Activated naive CD4-positive, alpha-beta T cell (primary cell): ENCODE measurements at places on chromosomes 1 and 21.

DNA sequence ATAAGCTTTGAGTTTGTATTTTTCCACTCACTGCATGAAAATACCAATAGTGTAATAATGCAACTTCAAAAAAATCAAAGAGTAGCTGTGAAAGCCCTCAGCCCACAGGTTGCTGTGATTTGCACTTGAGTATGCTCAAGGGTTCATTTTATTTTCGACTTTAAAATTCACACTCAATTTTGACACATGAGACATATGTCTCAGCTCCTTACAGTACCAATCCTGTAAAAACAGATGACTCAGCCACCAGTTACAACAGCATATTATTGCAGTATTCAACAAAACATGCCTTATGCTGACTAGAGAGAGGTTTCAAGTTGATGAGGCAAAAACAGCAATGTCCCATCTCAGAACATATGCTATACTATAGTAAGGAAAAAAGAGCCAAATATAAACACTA lies 66.1 kb downstream of the CYYR1 start:
- DNase-seq, result no peak

- no peak for DNase-seq
Measured at GRCh38 chr1:232390590-232390989, 239.3 kb downstream of the SIPA1L2 start.

- DNase-seq, result no peak
Measured at GRCh38 chr1:151294742-151295462, 12.8 kb downstream of the ZNF687 start.

DNA sequence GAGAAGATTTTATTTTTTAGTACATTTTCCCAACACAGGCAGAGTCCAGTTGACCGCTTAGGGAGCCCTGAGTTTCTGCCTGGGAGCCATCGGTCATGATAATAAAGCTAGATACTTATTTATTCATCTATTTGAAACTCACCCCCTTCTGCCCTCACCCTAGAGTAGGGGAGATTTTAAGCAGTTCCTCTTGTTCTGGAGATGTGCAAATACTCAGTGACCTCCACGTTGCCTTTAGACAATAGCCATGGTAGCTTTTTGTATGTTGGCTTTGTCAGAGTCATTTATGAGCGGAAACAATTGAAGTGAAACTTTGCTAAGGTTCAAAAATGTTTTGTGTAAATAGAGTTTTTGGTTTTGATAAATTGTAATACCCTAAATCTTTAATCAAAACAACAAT lies 45.7 kb upstream of the PLPPR4 start:
- no peak for DNase-seq

GRCh38 chr1:204296431-204296988 lies 63.2 kb downstream of the PLEKHA6 start:
- no peak for DNase-seq

- DNase-seq, result no peak
Measured at GRCh38 chr1:14065486-14065885, 365.5 kb downstream of the PRDM2 start.

DNA sequence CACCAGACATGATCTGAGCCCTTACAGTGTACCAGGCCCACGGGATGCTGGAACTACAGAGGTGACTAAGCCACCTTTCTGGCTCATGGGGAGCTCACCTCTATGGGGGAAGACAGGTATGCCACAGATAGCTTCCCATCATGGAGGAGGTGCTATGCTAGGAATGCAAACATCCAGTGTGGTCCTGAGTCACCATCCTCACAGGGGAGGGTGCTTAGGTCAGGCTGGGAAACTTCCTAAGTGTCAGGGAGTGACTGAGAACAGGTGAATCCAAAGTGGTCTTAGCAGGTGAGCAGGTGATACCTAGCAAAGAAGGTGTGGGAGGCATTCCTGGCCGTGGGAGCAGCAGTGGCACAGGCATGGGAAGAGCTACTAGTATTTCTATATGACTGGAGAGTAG lies 8.6 kb upstream of the RASSF5 start:
- no peak for DNase-seq

- no peak for DNase-seq
Measured at GRCh38 chr1:175155473-175155856, 37.1 kb downstream of the KIAA0040 start.

- peak; percentile 33 for DNase-seq
Measured at GRCh38 chr1:226608699-226609505, 60.3 kb downstream of the STUM start.

GRCh38 chr21:42491328-42491727 lies 4.7 kb downstream of the RSPH1 start:
- no peak for DNase-seq

- DNase-seq, result no peak
Measured at GRCh38 chr1:31400393-31400792, 12.6 kb upstream of the SERINC2 start.

DNA sequence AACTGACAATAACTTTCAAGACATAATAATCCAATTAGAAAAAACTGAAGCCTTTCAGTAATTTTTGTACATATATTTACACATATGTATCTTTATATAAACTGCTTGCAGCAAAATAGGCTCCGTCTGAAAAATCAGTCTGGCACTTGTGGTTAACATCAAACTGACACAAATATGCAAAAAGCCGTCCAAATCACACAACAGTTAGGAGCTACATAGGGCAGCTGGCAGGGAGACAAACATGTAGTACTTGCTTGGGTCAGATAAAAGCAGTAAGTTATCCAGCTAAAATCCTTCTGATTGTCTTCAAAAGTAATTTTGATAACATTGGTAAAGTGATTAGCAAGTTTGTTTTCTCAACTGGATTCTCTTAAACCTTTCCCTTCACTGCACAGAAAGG lies 14.7 kb upstream of the GUCA2A start:
- DNase-seq, result no peak

- no peak for DNase-seq
Measured at GRCh38 chr1:59605184-59605583, 209.6 kb upstream of the HOOK1 start.

DNA sequence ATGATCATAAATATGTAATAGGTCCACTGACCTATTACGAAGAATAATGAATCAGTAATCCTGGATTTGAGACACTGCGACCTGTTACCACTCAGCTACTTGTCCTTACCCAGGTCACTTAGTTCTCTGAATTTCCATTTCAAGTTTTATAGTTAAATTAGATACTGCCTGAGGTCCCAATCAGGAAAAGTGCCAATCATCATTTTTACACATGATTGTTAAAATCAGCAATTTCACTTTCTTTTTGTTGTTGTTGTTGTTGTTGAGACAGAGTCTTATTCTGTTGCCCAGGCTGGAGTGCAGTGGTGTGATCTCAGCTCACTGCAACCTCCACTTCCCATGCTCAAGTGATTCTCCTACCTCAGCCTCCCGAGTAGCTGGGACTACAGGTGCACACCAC lies 22.8 kb upstream of the LYPLAL1 start:
- DNase-seq, result no peak

DNA sequence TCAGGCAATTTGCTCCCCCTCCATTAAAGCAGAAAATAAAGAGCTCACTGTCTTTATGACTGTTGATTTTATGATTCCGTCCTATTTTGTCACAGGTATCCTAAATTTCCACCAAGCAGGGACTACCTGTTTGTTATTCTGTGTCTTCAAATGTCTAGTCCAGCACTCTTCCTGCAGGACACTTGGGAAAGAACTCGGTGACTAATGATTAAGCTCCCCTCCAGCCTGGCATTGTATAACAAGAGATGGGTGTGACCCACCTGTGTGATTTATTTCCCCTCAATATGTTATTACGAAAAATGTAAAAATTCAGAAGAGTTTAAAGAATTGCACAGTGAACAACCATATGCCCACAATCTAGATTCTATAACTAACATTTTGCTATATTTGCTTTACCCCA lies 42.9 kb upstream of the LRRN2 start:
- DNase-seq, result no peak

GRCh38 chr21:34217263-34217662 lies 143.9 kb downstream of the MRPS6 start:
- no peak for DNase-seq

GRCh38 chr1:33152685-33153432 lies 29.0 kb downstream of the TRIM62 start:
- no peak for DNase-seq

- DNase-seq, result no peak
Measured at GRCh38 chr1:220751111-220751510, 3.0 kb downstream of the MTARC2 start.

- no peak for DNase-seq
Measured at GRCh38 chr1:247370786-247371732, 39.4 kb upstream of the ZNF496 start.

DNA sequence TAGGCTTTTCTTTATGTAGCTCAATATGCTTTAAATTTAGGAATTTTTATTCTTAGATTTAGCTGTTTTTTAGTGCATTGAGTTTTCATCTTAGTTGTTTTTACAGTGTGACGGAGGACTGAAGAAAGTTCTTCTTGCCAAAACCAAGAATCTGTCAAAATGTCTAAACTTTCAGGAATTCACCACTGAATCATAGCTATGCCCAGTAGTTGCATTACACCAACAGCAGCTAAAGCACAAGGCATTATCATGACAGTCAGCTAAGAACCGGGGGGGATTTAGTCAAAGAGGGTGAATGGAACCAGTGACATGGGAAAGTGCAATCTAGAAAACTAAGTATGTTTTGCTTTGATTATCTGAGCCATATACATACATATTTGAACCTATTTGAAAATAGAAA lies 6.5 kb upstream of the C1orf146 start:
- DNase-seq, result no peak

DNA sequence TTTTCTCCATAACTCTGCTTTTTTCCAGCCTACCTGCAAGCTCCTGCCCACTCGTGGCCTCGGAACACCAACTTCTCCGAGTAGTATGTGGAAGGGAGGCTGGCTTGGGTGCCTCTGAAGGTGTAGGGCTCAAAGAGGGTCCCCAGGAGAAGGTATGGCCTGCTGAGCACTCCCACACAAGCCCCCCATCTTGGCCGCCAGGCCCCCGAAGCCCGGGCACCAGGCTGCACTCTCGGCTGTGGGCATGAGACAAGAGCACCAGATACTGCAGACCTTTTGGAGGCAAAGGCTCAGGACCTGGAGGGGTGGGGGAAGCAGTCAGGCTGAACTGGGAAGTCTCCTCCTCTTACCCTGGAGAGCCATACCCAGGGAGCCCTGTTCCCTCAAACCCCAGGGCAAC lies 1.7 kb downstream of the ZNF692 start:
- DNase-seq, result no peak

- no peak for DNase-seq
Measured at GRCh38 chr1:84299536-84300170, 1.9 kb upstream of the SAMD13 start.

GRCh38 chr1:21290546-21290944 lies 282 bp upstream of the ECE1 start:
- DNase-seq, result no peak

DNA sequence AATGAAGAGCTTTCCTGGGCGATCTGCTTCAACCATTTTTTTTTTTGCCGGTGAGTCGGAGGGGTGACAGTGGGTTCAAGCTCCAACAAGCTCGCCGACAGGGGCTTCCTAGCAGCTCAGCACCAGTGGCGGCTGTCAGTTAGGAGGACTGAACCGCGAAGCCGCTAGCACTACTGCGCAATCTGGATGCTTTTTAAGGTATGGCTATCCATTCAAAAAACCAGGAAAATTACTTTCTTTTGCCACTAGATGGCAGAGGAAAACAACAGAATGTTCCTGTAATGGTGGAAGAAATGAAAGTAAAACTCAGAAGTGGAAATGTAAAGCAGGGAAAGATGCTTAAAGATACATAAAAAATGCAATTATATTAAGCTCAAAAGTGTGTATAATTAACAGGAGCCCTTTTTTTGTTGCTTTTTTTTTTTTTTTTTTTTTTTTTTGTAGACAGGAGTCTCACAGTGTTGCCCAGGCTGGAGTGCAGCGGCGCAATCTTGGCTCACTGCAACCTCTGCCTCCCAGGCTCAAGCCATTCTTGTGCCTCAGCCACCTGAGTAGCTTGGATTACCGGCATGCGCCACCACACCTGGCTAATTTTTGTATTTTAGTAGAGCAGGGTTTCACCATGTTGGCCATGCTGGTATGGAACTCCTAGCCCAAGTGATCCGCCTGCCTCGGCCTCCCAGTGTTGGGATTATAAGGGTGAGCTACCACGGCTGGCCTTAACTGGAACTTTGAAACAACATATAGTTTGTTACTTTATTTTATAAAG lies 8.5 kb downstream of the KYAT3 start:
- no peak for DNase-seq

- no peak for DNase-seq
Measured at GRCh38 chr21:38950435-38951094, 144.8 kb downstream of the ETS2 start.

DNA sequence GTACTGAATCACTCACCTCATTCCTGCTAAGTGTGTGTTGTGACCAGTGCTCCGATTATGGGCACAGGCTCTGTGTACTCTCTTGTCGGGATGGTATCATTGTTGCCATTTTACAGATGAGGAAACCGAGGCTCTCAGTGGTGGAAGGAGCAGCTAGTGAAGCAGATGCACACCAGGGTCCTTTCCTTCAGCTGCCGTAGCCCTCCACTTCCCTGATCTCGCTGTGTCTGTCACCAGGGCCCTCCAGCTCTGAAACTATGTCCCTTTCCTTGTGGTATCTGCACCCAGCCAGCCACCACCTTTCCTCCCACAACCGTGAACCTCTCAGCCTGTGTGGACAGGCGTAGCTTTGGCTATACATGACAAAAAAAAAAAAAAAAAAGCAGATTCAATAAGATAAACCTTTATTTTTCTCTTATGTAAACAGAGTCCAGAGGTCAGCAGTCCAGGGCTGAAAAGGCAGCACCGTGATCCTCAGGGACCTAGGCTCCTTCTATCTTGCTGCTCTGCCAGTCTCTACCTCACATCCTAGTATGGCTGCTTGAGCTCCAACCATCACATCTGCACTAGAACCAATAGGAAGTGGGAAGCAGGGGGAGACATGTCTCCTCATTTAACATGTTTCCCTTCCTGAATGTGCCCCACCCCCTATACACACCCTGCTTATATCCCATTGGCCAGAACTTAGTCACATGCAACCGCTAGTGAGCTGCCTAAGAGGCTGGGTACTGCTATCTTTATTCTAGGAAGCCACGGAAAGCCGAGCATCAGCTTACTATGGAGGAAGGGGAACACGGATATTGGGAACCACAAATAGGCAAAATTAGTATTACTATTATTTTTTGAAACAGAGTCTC lies 44.3 kb downstream of the TMEM51 start:
- DNase-seq, result no peak

GRCh38 chr1:65083263-65083896 lies 64.6 kb upstream of the AK4 start:
- no peak for DNase-seq

DNA sequence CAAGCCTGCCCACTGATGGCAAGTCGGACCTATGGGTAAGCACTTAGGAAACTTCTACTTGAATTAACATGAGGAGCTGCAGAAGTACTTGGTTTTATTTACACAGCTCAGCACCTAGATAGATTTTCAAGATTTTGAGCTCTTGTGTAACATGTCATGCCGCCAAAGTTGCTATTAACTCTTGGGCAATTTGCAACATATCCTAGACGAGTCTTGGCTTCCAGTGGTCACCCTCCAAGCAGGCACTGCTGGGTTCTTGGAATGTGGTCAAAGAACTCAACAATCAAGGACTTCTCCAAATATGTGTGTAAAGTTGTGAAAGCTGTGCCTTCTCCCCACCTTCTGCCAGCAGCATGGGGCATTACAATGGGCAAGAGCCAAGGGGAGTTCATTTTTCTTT lies 17.8 kb upstream of the GUCA2B start:
- no peak for DNase-seq

- no peak for DNase-seq
Measured at GRCh38 chr1:94947437-94947836, 20.5 kb upstream of the CNN3 start.
